ENCODE measurements at places on chromosomes 4 and X.
A peak's percentile ranks its signal among the peaks of the same experiment; 100 is the strongest.

DNA sequence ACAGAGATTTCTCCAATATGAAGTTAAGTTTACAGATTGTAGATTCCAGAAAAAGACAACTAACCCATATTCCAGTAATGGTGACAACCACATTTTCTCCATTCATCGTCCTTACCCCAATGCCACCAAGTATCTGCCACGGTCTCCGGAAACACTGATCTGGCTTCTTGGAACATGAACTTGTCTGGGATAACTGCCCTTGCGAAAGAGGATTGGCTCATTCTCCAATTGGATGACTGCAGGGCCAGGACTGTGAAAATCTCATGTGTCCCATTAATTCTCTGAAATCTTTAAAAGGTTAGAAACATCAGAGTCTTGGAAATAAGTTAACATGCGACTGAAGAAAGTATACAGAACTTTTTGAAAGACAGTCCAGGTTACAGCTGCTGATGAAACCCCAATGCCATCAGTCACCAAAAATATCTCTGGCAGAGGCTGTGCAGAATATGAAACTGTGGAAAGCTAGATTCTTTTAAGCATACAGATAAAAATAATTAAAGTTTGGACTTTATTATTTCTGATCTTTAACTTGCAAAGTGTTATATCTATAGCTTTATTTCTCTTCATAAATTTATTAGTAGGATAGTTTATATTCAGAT is 496.9 kb downstream of the PPARGC1A start:
- no peak for DNase-seq

GRCh38 chrX:112645774-112646173 is 34.0 kb downstream of the LHFPL1 start:
- DNase-seq: no peak

GRCh38 chr4:83109480-83110222 is 4.9 kb downstream of the PLAC8 start:
- DNase-seq: peak; percentile 43

GRCh38 chr4:27973056-27973455 is 1112.4 kb downstream of the STIM2 start:
- DNase-seq: no peak

- DNase-seq: no peak
Observed at GRCh38 chrX:64885850-64886249, 90.4 kb downstream of the ZC4H2 start.

DNA sequence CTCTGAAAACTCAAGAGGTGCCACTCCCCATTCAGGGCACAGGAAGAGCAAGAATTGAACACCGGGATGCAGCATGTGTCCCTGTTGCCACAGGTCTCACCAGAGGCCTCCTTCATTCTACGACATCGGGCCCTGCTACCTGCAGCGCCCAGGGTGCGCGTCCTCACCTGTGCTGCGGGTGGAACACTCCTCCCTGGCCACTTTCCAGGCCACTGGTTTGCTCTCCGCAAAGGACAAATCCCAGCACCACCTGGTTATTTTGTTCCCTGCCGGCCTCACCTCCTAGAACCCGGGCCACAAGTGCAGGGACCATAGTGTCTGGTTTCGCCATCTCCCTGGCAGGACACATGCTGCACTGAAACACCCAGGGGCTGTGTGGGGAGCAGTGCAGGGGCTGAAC is 14.3 kb upstream of the FAM3A start:
- DNase-seq: no peak

- DNase-seq: no peak
Observed at GRCh38 chr4:147793569-147794313, 61.9 kb downstream of the ARHGAP10 start.

DNA sequence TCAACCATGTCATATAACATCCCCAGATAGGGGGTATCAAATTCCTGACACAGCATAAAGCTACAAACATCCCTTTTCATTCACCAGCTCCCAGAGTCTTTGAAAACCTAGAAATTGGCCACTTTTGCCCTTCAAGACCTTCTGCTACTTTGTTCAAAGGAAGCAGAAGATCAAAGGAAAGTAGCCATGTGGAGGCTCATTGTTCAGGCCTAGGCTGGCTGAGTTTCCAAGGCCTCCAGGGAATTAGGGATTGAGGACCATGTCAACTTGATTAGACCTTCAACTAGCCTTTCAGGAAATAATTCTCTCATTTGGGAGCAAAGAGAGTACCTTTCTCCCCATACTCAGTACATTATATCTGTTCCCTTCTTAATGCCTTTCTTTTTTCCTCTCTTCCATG is 66.8 kb upstream of the ATXN3L start:
- no peak for DNase-seq

DNA sequence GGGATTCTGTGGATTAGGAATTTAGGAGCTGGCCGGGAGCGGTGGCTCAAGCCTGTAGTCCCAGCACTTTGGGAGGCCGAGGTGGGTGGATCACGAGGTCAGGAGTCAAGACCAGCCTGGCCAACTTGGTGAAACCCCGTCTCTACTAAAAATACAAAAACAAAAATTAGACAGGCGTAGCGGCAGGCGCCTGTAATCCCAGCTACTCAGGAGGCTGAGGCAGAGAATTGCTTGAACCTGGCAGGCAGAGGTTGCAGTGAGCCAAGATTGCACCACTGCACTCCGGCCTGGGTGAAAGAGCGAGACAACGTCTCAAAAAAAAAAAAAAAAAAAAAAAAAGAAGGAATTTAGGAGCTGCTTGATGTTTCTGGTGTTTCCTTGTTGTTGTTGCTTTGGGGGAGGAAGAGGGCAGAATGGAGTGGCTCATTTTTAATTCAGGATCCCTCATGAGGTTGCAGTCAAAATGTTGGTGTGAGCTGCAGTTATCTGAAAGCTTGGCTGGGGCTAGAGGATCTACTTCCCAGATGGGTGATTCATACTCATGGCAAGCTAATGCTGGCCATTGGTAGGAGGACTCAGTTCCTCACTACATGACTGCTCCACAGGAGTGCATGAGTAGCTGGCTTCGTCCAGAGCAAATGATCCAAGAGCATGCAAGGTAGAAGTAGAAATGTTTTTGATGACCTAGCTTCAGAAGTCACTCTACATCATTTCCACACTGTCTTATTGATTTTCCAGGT is 26.5 kb upstream of the JADE1 start:
- peak; percentile 55 for DNase-seq

DNA sequence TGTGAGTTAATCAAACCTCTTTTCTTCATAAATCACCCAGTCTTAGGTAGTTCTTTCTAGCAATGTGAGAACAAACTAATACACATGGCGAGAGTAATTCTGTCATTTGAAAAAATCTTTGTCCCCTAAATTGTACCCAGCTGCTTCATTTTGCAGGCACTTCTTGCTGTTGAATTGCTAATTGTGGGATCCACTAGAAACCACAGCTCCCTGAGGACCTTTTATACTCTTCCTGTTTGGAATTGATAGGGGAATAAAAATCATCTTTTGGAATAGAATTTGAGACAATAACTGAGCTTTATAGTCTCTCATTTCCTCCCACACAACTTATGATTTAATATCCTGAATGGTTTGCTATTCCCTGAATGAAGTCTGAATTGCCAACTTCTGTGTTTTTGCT is 170.2 kb downstream of the PACRGL start:
- no peak for DNase-seq

- DNase-seq: peak; percentile 77
Observed at GRCh38 chr4:180380733-180381132, 1862.5 kb upstream of the TENM3 start.

- no peak for DNase-seq
Observed at GRCh38 chr4:42395595-42395994, 1.7 kb upstream of the SHISA3 start.

- no peak for DNase-seq
Observed at GRCh38 chr4:100312615-100313350, 122.5 kb upstream of the DDIT4L start.

GRCh38 chr4:68905939-68906779 is 45.4 kb downstream of the UGT2A3 start:
- no peak for DNase-seq

DNA sequence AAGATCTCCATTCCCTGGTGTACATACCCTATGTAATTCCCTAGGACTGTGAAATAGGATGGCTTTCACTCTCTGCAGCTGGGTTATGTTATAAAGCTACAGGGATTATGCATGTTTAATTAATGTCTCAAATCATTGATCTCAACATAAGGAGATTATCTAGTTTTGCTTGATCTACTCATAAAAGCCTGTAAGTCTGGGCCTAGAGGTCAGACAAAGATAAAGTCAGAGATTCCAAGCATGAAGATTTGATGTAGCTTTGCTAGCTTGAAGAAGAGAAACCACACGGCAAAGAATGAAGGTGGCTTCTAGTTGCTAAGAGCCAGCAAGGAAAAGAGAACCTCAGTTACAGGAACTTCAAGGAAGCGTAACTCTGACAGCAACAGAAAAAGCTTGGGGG is 456.9 kb downstream of the CCSER1 start:
- DNase-seq: no peak

DNA sequence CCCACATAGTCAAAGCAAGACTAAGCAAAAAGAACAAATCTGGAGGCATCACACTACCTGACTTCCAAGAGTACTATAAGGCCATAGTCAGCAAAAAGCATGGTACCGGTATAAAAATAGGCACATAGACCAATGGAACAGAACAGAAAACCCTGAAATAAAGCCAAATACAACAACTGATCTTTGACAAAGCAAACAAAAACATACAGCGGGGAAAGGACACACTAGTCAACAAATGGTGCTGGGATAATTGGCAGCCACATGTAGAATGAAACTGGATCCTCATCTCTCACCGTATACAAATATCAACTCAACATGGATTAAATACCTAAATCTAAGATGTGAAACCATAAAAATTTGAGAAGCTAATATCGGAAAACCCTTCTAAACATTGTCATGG is 819.3 kb upstream of the FRG1 start:
- DNase-seq: no peak

DNA sequence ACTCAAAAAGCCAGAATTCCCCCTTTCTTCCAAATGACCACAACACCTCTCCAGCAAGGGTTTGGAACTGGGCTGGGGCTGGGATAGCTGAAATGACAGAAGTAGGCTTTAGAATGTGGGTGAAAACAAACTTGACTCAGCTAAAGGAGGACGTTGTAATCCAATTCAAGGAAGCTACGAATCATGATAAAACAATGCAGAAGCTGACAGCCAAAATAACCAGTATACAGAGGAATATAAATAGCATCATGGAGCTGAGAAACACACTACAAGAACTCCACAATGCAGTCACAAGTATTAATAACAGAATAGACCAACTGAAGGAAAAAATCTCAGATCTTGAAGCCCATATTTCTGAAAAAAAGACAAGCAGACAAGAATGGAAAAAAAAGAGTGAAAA is 95.8 kb upstream of the TET2 start:
- DNase-seq: peak; percentile 65

- DNase-seq: peak; percentile 86
Observed at GRCh38 chr4:54226404-54227255, 2.5 kb upstream of the PDGFRA start.

GRCh38 chr4:88230969-88231771 is 53.2 kb downstream of the PPM1K start:
- no peak for DNase-seq

DNA sequence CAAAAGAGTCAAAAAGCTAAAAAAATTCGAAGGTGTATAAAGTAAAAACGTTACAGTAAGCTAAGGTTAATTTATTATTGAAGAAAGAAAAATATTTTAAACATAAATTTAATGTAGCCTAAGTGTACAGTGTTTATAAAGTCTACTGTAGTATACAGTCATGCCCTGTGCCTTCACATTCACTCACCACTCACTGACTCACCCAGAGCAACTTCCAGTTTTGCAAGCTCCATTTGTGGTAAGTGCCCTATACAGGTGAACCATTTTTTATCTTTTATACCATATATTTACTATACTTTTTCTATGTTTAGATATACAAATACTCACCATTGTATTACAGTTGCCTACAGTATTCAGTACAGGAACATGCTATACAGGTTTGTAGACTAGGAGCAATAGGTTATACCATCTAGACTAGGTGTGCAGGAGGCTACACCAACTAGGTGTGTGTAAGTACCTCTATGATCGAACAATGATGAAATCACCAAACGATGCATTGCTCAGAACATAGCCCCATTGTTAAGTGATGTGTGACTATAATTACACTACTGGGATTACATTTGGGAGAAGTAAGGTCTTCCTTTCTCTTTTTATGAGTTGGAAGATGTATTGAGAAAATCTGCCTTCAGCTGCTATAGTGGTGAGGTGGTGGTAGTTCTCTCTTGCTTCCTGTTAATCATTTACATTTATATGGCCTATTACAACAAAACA is 27.2 kb downstream of the TMSB4X start:
- no peak for DNase-seq

- no peak for DNase-seq
Observed at GRCh38 chrX:118763489-118763888, 36.1 kb downstream of the IL13RA1 start.

GRCh38 chr4:8260656-8261111 is 8.9 kb upstream of the HTRA3 start:
- peak; percentile 83 for DNase-seq

DNA sequence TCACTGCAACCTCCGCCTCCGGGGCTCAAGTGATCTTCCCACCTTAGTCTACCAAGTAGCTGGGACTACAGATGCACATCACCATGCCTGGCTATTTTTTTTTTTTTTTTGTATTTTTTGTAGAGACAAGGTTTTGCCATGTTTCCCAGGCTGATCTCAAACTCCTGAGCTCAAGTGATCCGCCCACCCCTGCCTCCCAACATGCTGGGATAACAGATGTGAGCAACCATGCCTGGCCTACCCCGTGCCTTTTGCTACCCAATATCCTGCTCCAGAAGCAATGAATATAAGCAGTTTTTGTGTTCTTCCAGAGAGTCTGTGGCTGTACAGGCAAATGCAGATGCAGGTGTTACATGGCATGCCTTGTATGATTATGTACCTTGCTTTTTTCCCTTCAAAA is 50.5 kb downstream of the TBC1D14 start:
- DNase-seq: no peak

DNA sequence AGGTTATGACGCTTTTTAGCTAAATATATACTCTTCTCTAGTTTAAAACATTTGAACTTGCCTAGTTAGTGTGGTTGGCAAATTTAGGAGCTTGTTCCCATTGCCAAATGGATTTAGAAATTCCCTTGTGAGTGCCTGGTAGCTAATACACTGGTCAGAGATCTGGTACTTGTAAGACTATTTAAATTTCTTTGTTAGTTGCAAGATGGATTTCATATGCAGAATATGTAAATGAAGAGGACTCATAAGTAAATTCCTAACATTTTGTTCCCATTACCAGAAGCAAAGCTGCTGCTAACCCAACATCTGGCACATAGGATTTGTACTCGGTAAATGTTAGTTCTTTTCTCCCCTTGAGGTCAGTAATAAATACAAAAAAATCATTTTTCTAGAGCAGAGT is 56.0 kb upstream of the PGK1 start:
- no peak for DNase-seq

All from fibroblast of skin of right biceps (primary cell).